ENCODE measurements at places on chromosomes 3 and 15. TPM values are rescaled to one million over a fixed set of nuclear protein-coding genes. Genes with fewer than 3 reads are reported as not detected.

LIPC gene
- polyA plus RNA-seq = not detected

MYLK gene
- polyA plus RNA-seq = 7.8 TPM

STAC gene
- 0.85 TPM for polyA plus RNA-seq

PGBD4 gene
- 1.9 TPM for polyA plus RNA-seq

GHSR gene
- not detected for polyA plus RNA-seq

RARRES1 gene
- polyA plus RNA-seq = 2.4 TPM

P2RY1 gene
- 11.5 TPM for polyA plus RNA-seq

CACNA2D2 gene
- polyA plus RNA-seq = 39.3 TPM

CADM2 gene
- polyA plus RNA-seq = 94.3 TPM

TNFAIP8L3 gene
- polyA plus RNA-seq = not detected
